T-helper 22 cell (primary cell): ENCODE measurements at places on chromosomes 13 and 19.

DNA sequence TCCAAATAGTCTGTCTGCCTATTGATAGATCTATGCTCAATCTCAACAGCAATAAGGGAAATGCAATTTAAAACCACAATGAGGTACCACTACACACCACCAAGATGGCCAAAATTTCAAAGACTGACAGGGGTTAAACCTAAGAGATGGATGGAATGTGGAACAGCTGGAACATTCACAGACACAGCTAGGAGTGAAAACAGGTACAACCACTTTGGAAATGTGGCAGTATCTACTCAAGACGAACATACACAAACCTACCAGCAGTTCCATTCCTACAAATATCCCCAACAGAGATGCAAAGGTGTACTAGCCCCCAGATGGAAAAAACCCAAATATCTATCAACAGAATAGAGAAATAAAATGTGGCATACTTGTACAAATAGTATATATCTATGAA, 86.4 kb downstream of the TSC22D1 start:
- no peak for DNase-seq

GRCh38 chr13:26202365-26202972, 19.6 kb downstream of the RNF6 start:
- no peak for DNase-seq

DNA sequence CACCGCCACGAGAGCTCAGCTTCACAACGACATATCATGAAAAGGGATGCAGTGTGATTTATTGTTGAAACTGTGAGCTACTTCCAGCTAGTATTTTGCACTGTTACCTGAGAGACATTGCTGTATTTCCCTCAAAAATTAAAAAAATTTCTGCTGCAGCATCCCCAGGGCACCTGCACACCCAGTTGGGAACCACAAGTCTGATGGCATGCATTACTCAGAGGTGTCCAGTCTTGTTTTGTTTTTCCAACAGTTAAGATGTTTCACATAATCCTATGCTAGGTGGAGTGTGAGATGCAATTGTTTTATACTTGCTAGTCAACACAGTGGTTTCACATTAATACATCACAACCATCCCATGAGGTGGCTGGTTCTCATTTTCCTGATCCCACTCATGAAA, 285.2 kb downstream of the SHISA2 start:
- DNase-seq, result no peak

- DNase-seq, result no peak
Observed at GRCh38 chr19:32475141-32476031, 69.8 kb downstream of the DPY19L3 start.

DNA sequence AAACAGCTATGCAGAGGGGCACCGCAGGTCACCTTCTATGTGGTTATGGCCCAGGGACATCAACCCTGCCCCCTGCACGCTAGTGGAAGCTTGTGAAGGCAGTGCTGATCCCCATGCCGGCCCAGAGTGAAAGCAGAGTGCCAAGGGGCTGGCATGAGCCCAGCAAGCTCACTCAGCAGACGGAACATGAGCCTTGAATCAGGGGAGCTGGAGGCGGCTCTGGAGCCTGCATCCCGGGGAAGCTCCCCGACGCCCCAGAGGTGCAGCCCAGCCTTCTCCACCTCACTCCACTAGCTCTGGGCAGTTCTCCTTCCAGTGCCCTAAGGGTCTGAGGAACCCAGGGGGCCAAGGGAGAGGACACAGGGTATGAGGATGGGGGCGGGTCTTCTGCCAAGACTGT, 19.0 kb upstream of the ISYNA1 start:
- DNase-seq, result no peak

- DNase-seq, result no peak
Observed at GRCh38 chr13:39232999-39233398, 194.7 kb downstream of the NHLRC3 start.

DNA sequence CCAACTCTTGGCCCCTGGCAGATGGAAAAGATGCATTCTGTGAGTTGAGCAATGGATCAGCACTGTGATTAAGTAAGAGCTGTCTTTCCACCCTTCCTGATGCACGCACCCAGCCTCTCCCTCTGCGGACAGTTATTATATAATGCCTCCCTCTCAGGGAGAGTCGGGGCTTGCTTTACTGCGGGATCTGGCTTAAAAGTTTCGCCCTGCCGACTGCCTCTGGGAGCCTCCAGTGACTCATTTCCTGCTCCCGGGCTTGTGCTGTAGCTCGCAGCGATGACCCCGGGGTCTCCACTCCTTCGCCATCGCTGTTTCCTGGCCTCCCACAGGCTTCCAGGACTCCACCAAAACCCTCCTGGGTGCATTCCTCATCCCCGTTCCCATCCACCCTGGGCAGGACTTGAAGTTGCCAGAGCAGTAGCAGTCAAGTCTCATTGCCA, 107.4 kb upstream of the SLC7A1 start:
- no peak for DNase-seq

- DNase-seq, result no peak
Observed at GRCh38 chr13:111533900-111534683, 213.7 kb downstream of the TEX29 start.

DNA sequence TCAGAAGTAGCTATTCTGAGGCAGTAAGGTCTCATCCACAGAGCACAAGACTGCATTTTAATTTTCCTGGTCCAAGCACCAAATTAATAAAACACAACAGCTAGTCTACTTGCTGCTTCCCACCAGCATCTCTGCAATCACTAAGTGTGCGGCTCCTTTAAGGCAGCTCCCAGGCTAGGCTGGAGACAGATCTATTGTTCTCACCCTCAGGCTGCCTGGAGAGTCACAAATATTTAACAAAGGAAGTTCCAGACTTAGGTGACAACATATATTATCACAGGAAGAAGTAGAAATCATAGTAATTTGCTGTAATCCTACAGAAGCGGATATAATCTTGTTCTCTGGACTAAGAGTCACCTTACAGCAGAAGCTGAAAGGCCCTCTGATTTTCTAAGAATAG, 2.2 kb upstream of the EID2 start:
- DNase-seq, result no peak

DNA sequence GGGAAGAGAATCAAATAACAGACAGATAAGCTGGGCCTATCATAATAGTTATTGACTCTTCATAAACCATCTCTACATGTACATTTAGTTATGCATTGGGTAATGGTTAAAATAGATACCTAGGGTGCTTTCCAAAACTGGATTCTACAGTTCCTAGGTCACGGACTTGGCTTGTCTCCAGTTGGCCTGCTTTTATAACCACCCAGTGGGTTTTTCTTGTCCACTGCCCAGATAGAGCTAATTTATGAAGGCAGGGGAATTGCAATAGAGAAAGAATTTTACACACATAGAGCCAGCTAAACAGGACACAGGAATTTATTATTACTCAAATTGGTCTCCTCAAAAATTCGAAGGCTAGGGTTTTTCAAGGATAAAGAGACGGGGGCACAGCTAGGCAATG, 97.3 kb downstream of the FAM216B start:
- no peak for DNase-seq

GRCh38 chr13:68173111-68173510, 943.0 kb upstream of the PCDH9 start:
- no peak for DNase-seq

DNA sequence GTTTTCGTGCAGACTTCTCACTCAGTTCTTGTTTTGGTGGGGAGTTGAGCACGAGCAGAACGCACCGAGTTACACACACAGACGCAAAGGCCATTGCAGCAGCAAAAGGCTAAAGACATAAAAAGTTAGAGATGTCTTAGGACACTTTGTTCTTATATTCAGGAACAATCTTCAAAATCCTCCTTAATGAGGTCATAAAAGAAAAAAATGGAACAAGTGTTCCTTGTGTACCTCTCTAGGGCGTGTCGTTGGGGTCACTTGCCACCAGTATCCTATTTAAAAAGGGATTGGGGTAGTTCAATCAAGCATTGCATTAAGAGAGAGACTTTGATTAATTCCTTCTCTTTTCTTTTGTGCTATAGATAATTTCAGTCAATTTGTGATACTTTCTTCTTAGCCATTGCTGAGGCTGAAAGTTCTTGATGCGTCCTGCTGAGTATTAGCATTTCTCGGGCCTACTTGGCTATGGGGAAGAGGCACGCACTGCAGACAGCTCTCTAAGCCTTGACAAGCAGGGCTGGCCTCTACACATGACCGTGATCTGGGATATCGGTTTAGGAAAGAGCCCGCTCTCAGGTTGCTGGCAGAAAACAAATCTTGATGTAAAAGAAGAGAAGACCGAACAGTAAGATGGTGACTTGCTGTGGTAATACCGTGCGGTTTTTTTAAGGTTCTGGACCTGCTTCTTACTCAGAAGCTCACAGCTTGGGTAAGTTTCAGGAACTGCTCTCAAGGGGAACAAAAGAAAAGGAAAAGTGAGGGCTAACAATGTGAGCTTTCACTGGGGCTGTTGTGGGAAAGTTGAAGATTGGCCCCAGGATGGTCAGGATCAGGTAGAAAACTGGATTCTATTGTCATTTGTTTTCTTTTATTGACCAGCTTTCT, 223.6 kb downstream of the TM9SF2 start:
- DNase-seq, result no peak

GRCh38 chr13:30429721-30430694, 7.7 kb downstream of the UBE2L5 start:
- DNase-seq, result no peak
